ENCODE measurements at places on chromosomes 7 and 10.
A peak's percentile ranks its signal among the peaks of the same experiment; 100 is the strongest.

GRCh38 chr7:51354897-51355296, 38.3 kb upstream of the COBL start:
- DNase-seq: no peak

GRCh38 chr7:101134399-101134980, 7.6 kb downstream of the SERPINE1 start:
- DNase-seq: no peak

DNA sequence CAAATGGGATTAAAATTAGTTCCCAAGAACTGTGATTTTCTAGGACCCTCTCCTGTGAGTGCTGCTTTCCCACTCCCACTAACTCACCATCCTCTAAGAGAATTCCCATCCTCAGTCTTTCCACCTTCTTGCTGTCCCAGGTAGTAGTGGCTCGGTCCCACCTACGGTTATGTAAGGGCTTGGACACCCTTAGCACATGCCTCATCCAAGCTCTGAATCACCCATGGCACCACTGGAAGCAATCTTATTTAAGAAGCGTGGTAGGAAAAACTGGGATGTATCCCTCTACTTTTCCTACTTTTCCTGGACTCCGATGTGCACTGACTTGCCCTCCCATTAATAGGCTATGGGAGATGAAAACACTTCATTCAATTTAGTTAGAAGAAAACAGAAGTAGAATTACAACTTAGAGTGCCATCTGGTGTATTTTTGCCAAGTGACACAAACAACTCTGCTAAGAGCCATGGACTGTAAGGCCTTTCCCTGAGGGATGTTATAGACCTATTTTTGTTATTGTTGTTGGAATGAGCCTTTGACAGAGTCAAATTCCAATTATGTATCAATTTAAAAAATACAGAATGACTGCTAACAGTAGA, 13.7 kb upstream of the ANKRD22 start:
- no peak for DNase-seq

- DNase-seq: no peak
Observed at GRCh38 chr7:985915-986741, 3.1 kb downstream of the CYP2W1 start.

GRCh38 chr10:127906548-127907377, at the start of gene PTPRE:
TSS of gene PTPRE (plus strand) at chr10:127907103. CDS start at chr10:128040882, 133,779 bp downstream.
- DNase-seq: peak; percentile 79

DNA sequence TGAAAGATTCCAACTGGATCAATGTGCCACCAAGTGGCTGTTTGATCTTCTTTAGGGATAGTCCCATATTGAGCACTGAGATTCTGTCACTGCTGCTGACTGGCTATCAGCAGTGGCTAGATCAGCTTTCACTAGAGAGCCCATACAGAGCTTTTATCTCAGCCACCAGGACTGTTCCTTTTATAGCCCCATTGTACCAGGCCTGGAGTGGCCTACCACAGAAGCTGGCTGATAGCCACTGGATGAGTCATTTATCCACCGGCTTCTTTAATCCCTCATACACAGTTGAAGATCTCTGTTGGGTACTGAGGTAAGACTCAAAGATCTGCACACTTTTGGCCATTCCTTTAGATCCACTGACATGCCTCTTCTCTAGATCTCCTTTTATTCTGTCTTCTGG, 1101.1 kb downstream of the SORCS3 start:
- DNase-seq: no peak

GRCh38 chr10:100697070-100697469, 48.3 kb upstream of the PAX2 start:
- DNase-seq: no peak

DNA sequence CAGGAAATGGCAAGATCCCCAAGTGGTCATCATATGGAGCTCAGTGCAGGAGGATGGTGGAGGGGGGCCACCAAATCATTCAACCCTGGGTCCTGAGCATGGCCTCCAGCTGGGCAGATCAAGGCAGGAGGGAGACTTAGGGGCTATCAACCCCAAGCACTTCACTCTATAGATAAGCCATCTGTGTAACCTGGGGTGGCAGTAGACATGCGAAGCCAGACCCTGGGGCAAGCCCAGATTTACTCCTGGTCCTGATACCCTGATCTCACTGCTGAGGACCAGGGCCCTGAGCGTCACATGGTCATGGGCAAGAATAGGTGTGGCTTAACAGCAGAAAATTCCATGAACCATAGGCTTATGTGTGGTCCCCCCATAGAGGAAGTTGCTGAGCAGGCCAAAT, 173.0 kb upstream of the ADCY1 start:
- DNase-seq: no peak

GRCh38 chr10:58335306-58336005, 650 bp downstream of the UBE2D1 start:
- DNase-seq: no peak

- no peak for DNase-seq
Observed at GRCh38 chr7:28301148-28301641, 111.1 kb upstream of the CREB5 start.

DNA sequence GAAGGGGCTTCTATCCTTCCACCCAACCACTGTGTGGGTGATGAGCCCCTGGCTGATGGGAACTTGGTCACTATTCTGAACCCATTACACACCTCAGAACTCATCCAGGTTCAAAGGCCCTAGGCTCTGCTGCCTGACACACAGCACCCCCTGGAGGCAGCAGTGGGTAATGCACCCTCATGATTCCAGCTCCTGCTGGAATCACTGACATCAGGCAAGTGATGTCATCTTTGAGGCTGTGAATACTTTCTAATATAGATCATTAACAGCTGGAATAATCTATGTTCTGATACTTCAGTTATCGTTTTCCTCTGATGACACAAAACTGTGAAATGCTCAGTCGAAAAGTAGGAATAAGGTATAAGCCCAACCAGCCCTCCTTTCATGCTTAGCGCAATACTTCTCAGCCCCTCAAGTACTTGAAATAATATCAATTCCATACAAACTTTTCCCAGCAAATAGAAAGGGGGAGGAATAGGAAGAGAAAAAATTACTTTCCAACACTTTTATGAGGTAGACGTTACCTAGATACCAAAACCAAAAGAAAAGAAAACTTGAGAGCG, 7.5 kb upstream of the RBP3 start:
- peak; percentile 84 for DNase-seq

- DNase-seq: no peak
Observed at GRCh38 chr7:64672414-64672813, 6.5 kb downstream of the ZNF107 start.

GRCh38 chr7:102024005-102024768, 206.8 kb downstream of the CUX1 start:
- DNase-seq: no peak

DNA sequence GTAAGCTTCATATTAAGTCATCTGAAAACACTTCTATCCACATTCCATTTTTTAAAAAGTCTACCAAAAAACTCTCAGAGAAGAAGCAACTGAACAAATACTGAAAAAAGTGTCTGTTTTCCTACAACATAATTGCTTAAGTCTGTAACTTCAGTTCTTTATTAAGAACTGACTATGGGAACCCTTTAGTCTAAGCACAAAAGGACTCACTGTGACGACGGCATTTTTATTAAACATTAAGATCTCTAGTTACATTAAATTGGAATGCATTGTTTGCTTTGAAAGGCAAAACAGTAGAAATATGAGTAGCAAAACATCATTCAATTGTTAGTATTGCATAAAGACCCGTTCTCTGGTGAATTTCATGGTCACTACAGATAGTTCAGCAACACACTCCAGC, 5.8 kb upstream of the FAM3C start:
- DNase-seq: no peak

DNA sequence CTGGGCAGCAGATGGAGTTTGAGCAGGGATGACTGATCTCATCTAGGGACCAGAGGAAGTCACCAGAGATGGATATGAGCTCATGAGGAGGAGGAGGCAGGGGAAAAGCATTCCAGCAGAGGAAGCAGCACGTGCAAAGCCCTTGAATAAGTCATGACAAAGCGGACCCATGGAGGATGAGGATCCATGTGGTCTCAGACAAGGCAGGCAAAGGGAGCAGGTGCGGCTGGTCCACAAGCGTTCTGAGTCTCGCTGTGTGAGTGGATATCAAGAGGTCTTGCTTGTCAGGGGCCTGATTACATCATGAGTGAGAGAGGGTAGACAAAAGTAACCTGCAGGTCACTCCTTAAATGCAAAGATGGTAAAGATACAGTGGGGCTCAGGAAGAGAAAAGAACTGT, 307.6 kb downstream of the GRID1 start:
- DNase-seq: no peak
